ENCODE measurements at places on chromosomes 4 and X.

DNA sequence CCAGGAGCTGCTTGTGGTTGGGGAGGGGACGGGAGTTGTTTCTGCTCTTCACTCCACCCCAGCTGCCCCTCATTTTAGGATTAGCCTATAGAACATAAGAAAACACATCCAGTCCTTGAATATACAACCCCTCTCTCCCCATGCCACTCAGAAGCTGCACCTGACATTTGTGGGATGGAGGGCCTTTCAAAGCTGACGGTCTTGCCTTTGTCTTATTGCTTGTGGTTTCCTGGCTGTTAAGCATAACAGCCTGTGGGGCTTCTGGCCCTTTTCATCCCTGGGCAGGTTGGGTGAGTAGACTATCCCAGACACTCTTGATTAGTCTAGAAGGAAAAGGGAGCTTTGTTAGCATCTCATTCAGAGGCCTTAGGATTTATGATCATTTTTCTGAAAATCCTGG, 407.6 kb upstream of the BOD1L1 start:
- DNase-seq = no peak

DNA sequence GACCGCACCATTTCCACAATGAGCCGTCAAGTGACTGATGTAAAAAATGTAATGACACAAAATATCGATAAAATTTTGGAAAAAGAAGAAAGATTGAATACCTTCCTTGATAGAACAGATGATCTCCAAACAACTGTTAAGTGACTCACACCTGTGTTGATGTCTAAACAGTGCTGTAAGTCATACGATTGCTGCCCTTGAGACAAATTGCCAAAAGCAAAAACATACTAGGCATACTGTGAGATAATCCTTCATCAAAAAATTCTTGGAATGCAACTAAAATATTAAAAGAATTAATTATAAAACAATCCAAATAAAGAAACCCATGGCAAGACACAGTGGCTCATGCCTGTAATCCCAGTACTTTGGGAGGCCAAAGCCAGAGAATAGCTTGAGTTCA, 53.4 kb downstream of the HNRNPD start:
- no peak for DNase-seq

DNA sequence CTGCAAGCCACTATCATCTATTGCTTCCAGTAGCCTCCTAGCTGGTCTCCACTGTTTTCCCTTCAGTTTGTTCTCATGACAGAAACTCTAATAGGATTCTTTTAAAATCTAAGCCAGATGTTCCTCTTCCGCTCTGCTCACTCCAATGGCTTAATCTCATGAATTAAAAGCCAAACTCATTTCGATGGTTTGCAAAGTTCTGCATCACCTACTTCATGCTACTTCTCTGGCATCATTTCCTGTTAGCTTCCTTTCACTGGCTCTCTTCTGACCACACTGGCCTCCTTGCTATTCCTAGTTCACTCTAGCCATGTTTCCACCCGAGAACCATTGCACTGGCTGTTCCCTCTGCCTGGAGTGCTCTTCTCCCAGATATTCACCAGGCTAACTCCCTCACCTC, 102.0 kb upstream of the LSM6 start:
- peak; percentile 42 for DNase-seq

DNA sequence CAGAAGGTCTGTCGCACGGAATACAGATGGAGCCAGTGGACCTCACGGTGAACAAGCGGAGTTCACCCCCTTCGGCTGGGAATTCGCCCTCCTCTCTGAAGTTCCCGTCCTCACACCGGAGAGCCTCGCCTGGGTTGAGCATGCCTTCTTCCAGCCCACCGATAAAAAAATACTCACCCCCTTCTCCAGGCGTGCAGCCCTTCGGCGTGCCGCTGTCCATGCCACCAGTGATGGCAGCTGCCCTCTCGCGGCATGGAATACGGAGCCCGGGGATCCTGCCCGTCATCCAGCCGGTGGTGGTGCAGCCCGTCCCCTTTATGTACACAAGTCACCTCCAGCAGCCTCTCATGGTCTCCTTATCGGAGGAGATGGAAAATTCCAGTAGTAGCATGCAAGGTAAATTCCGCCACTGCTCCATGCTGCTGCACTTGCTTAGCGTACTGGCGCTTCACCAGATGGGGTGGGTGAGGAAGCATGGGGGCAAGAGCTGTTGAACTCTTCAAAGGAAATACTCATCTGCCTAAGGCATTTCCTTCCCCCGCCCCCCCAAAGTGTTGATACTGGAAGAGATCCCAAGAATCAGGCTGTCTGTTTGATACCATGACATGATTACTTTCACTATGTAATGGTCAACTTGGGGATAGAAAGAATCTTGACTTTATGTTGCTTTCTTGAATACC, 24.8 kb downstream of the KLF3 start:
- peak; percentile 50 for DNase-seq

DNA sequence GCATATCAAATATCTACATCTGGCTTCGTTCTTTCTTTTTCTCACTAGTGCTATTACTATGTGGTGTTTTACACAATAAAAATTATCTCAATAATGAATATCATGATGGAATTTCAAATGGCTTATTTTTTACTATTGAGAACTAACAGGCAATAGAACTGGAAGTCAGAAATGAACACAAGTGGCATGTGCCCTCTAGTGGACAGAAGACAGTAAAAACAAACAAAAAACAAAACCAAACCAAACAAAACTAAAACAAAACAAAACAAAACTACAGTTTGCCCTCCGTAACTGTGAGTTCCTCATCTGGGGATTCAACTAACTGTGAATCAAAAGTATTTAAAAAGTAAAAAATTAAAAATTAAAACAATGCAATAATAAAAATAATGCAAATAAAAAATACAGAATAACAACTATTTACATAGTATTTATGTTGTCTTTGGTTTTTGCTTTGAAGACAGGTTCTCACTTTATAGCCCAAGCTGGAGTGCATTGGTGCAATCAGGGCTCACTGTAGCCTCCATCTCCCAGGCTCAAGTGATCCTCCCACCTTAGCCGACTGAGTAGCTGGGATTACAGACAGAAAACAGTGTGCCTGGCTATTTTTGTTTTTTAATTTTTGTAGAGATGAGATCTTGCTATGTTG, 195.6 kb upstream of the TACR3 start:
- DNase-seq = peak; percentile 29

DNA sequence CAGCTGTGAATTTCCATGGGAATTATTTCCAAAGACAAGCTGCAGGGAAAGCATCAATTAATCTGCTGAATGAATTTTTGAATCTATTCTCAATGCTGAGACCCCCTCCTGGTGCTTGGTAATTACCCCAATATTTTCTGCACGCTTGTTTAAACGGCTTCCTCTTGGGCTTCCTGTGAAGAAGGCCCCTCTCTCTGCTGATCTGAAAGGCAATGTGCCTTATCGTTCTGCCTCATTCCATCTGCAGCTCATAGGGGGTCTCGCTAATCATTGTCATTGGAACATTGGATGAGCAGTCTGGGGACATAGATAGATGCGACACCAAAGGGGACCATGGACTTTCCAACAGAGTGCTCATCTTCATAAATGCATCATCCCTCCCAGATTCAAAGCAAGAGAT, 851.6 kb downstream of the PDHA2 start:
- no peak for DNase-seq

- DNase-seq = no peak
Measured at GRCh38 chrX:108000751-108001150, 18.6 kb upstream of the TEX13B start.

DNA sequence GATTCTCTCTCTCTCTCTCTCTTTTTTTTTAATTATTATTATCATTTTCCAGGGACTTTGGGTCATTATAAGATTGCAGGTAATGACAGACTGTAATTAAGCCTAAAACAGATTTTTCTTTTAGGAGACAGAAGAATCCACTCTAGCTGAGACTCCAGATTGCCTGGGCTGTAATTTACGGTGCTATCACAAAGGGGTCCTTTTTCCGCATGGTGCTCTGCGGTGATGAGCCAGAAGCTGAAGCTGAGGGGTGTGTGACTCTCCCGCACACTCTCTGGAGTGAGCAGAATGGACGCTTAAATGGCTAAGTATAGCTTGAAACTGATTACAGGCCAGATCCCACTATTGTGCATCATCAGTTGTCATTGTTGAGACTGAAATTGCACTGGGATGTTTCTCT, 50.0 kb downstream of the LGI2 start:
- no peak for DNase-seq

DNA sequence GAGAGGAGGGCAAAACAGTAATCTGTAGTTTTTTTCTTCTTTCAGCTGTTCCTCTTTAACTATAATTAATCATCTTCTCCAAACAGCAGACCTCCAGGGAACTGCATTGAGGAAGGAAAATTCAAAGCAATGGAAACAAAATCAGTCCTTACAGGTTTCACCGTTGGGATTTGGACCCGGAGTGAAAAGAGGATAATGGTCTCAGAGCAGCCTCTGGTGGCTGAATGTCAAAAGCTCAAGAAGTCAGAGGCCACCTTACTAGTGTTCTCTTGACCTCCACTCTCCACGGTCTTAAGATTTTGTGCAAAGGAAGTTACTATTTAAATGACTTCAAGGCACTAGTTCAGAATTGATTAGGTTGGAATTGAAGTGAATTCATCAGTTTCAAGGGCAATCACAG, 16.0 kb upstream of the MID1 start:
- peak; percentile 66 for DNase-seq
